ENCODE measurements at places on chromosomes 13 and 19. TPM values are rescaled to one million over a fixed set of nuclear protein-coding genes. Genes with fewer than 3 reads are reported as not detected.

GRCh38 chr19:37999309-38000213, 92.6 kb downstream of the SIPA1L3 start:
- peak; percentile 100 for DNase-seq

DNA sequence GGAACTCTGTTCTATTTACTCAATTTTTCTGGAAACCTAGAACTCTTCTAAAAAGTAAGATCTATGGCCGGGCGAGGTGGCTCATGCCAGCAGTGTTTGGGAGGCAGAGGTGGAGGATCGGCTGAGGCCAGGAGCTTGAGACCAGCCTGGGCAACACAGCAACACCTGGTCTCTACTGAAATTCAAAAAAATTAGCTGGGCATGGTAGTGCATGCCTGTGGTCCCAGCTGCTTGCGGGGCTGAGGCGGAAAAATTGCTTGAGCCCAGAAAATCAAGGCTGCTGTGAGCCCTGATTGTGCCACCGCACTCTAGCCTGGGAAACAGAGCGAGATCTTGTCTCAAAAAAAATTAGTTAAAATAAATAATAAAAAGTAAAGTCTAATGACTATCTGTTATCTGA, 28.6 kb downstream of the F2RL3 start:
- no peak for DNase-seq

- no peak for DNase-seq
Measured at GRCh38 chr19:2511991-2512390, 36.1 kb downstream of the GADD45B start.

- peak; percentile 77 for DNase-seq
Measured at GRCh38 chr13:90414691-90415596, 932.5 kb upstream of the MIR17HG start.

DNA sequence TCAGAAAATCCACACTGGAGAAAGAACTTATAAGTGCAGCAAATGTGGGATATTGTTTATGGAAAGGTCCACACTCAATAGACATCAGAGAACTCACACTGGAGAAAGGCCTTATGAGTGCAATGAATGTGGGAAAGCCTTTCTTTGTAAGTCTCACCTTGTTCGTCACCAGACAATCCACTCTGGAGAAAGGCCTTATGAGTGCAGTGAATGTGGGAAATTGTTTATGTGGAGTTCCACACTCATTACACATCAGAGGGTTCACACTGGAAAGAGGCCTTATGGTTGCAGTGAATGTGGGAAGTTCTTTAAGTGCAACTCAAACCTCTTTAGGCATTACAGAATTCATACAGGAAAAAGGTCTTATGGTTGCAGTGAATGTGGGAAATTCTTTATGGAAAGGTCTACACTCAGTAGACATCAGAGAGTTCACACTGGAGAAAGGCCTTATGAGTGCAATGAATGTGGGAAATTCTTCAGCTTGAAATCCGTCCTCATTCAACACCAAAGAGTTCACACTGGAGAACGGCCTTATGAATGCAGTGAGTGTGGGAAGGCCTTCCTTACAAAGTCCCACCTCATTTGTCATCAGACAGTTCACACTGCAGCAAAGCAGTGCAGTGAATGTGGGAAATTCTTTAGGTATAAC, 12.0 kb upstream of the ZNF548 start:
- no peak for DNase-seq

- DNase-seq: peak; percentile 92
Measured at GRCh38 chr13:106376401-106377112, 158.9 kb downstream of the EFNB2 start.

DNA sequence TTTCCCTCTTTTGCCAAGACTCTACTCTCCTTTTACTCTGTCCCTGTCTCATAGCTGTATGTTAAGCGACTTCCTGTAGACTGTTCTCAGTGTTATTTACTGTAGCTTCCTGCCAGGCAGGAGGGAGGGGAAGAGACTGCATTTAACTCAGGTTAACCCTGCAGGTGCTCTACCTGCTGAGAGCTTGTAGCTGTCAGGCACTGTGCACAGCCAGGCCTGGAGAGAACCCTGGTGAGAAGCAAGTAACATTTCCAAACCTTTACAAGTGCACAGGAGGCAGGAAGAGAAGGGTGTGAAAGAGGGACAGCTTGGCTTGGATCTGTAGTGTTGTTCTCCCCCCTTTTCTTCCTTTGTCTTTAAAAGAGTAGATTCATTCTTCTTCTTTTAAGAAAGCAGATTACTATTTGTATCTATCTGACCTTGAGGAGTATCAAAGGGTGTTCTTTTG, 167.1 kb downstream of the LMO7 start:
- DNase-seq: no peak

- DNase-seq: no peak
Measured at GRCh38 chr19:16131648-16132047, 11.8 kb upstream of the HSH2D start.

GRCh38 chr19:18478545-18479311, 40.8 kb upstream of the ISYNA1 start:
- peak; percentile 97 for DNase-seq

GRCh38 chr13:109955598-109955997, 169.2 kb upstream of the IRS2 start:
- no peak for DNase-seq

DNA sequence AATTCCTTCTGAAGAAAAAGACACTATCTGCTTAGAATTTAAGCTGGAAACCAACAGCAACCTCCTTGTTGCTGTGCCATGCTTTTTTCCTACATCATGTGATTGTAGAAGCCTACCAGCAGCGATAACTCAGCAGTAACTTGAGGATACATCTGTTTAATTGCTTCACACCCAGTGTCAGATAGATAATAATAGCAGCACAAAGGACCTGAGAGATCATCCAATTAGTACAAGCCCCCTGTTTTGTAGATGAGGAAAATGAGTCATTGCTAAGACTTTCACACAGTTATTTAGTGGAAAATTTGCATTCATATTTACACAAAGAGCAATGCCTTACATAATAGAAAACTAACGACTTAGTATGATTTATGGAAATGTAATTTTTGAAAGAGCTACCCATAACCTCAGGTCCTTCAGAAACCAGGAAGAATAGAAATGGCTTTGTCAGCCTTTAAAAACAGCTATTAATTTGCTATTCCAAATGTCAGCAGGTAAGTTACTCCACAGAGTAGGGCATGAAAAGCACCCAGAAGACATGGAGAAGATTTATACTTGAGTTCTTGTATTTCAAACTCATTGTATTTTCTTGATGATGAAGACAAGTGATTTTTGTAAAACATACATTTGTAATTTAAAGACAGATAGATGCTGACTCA, 93.7 kb upstream of the SGCG start:
- no peak for DNase-seq

DNA sequence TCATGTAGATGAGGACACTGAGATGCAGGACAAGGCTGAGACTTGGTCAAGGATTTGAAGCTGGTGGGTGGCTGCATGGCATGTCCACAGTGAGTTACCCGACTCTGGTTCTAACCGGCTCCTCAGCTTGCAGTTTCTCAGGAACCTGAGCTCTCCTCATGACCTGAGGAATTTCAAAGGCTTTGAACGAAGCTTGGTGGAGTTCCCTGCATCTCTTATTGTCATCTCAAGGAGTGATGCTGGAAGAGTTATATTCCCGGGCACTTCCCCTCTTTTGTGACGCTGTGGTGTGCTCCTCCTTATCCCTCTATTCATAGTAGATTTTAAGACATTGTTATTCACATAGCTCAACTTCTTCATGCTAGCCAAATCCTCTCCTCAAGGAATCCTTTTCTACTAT, 500.1 kb upstream of the HTR2A start:
- DNase-seq: no peak

DNA sequence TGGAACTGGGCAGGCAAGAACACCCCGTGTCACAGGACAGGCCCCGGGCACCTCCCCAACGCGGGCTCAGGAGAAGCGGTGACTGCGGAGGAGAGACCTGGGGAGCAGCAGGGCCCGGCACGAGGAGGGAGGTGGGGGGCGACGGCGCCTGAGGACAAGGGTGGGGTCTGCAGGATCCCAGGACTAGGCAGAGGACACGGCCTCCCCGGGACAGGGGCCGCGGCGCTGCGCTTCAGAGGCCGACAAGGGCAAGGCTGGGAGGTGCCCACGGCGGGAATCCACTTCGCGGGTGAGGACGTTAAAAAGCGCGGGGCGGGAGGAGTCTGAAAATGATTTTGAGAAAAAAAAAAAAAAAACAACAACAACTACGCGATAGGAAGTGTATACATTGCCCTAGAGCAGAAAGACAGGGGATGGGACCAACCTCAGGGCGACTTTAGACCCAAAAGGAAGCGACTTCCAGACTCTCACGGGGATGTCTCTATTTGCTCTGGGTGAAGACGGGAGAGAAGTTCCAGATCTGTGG, 44.9 kb downstream of the ZNF611 start:
- DNase-seq: no peak

GRCh38 chr19:16133818-16134217, 9.7 kb upstream of the HSH2D start:
- DNase-seq: no peak

DNA sequence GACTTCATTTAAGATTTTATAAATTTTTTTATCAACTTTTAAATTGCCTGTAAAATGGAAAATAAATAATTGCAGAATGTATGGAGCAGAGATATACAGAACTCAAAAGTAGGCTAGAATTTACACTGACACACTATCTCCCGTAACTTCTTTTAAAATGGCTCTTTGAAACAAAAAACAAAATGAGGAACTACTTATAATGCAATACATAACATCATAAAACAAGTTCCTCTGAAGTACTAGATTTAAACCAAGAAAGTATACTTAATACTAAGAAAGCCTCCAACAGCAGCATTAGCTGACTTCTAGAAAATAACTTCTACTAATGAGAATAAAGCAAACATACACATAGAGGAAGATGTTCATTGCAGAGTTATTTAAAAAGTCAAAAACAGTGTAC, 17.0 kb downstream of the RBM26 start:
- DNase-seq: no peak

- no peak for DNase-seq
Measured at GRCh38 chr13:82593239-82593638, 1289.0 kb downstream of the SLITRK1 start.

DNA sequence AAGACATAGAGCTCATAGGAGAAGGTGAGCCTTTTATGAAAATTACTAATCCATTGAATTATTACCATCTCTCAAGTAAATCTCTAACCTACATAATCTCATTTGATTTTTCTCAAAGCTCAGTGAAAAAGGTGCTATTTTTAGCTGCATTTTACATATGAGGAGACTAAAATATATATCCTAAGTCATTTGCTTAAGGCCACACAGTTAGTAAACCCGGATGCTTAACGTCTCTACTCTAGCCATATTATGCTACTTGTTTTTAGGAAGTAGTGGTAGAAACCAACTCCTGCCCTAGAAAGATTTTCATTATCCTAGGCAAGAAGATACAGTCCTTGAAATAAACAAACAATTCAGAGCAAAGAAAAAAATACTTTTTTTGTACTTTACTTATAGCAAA, 108.9 kb downstream of the RBM26 start:
- DNase-seq: no peak

GRCh38 chr13:50130123-50130946, 115.1 kb downstream of the KCNRG start:
- peak; percentile 53 for DNase-seq

GRCh38 chr13:88086577-88086976, 415.4 kb downstream of the SLITRK5 start:
- DNase-seq: no peak

The SUCLA2 gene
- total RNA-seq: 40.7 TPM

The DZIP1 gene
- total RNA-seq: 15.7 TPM

The PINLYP gene
- 3.8 TPM for total RNA-seq

Measured in RPMI7951 (cell line).